Retinal pigment epithelial cell (primary cell): ENCODE measurements at places on chromosomes 1 and 21.

- no peak for DNase-seq
Measured at GRCh38 chr1:74952786-74953185, 181.4 kb upstream of the LHX8 start.

DNA sequence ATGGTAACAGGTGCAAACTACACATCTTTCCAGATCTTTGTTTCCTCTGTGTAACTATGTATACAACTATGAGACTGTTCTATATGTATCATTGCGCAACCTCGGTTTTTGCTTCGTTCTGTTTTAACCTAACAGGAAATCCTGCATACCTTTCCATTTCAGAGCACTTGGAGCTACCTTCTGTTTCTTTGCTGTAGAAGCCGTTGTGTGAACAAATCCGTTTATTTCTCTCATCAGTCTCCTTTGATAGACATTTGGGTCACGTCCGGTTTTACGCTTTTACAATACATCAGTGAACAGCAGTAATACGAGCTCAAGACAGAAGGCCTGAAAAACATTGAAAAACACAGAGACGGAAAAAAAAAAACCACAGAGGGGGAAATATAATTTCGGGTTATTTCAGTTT is 10.5 kb downstream of the ATP5IF1 start:
- DNase-seq = no peak

DNA sequence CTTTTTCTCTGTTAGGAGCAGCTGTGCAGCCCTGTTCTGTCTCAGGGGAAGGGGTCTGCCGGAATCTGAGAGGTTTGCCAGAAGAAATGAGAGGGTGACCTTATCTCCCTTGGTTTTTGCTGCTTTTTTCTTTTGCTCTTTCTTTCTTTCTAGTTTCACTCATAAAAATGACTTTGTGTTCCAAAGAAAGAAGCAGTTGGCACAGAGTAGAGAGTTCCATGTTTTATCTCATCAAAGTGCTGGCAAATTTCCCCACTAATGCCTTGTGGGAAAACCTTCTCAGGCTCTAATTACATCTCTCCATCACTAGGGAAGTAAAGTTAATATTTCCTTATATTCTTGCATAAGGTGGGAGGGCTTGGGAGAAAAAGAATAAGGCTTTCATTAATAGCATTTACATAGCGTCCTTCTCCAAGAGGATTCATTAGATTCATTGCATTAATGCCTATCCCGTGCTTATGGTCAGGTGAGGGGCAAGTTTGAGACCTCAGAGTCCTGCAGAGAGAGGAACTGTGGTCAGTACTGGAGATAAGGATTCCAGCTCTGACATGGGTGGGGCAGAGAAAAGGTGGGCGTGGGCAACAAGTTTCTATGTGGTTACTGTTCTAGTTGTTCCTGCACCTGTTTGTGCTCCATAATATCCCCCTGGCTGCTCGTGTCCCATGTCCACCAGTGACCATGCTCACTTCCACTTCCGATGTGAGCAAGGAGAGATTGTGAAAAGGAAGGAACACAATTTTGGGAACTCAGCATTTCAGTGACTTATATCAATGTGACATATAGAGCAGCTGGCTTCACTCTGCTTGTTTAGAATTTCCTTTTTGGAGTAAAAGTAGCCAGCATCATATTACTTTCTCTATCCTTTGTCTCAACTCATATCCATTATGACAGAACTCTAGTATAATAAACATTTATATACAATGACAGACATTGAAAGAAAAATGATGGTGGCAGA is 79.5 kb downstream of the DISC1 start:
- DNase-seq = no peak

DNA sequence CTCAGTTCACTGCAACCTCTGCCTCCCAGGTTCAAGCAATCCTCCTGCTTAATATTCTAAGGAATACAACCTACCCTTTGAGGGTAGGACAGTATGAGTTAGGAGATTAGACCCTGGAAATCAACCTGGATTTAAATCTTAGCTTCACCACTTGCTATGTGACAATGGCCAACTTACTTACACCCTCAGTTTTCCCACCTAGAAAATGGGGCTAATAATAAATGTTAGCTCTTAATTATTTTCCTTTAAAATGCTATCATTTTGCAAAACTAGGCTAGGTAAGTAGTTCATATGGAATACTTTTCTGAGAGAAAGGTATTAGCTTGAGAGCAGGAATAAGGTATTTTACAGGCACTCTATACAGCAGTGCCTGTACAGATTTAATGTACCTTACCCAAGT is 110.8 kb downstream of the PHTF1 start:
- no peak for DNase-seq

- peak; percentile 33 for DNase-seq
Measured at GRCh38 chr1:165854101-165854845, 26.9 kb downstream of the UCK2 start.

- no peak for DNase-seq
Measured at GRCh38 chr1:32045772-32046171, 27.0 kb upstream of the TMEM39B start.

GRCh38 chr1:232435729-232436128 is 194.2 kb downstream of the SIPA1L2 start:
- peak; percentile 22 for DNase-seq

GRCh38 chr1:78070758-78071157 is 25.0 kb downstream of the GIPC2 start:
- peak; percentile 24 for DNase-seq

DNA sequence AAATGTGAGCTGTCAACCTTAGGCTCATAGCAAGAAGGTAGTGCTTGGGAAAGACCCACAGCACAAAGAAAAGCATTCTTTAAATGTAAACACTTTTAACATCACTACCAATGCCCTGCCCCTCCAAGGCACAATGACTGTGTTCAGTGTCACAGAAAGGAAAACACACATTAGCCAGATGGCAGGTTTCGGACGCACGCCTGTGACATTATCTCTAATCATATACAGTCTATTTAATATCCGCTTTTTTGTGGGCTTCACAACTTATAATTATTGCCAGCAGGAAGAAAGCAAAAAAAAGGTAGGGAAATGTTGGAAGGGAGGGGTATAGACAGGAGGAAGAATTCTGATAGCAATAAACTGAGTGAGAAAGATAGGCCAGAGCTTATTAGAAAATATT is 112.4 kb upstream of the BEND5 start:
- DNase-seq = no peak

DNA sequence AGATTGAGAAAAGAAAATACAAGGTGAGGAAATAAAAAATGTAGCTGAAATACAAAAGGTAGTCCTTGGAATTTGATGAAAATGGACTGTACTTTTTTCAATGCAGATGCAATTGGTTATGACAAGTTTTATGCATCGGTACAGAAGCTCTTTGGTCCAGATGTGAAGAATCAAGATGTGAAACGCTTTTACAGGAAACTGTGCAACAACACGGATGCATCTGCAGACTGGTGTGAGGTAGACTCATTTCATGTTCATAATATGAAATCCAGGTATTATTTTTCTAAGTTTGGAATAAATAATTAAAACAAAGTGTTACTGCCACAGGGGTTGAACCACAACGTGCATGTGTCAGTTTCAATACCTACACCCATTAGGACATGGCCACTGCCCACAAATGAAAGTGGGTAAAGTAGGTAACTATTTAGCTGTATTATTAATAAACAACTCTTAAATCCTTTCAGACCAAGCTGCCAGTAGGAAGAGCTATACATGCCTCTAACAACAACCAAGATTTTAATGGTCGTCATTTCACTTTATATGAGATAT is 8.4 kb downstream of the WDR64 start:
- DNase-seq = no peak

GRCh38 chr1:9180111-9180819 is 51.4 kb upstream of the GPR157 start:
- no peak for DNase-seq

DNA sequence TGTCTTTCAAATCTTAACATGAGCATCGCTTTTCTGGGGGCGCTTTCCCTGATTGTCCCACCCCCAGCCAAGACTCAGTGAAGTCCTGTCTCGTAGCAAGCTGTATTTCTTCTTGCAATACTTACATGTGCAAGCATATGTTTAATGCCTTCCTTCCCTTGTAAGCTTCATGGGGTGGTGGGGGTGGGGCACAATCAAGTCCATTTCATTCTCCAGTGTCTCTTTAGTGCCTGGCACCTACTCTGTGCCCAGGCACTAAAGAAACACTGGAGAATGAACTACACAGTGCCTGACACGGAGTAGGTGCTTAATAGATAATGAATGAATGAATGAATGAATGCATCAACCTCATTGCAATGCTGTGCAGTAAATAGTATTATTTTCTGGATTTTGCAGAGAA is 143.1 kb downstream of the PLPP3 start:
- DNase-seq = no peak

DNA sequence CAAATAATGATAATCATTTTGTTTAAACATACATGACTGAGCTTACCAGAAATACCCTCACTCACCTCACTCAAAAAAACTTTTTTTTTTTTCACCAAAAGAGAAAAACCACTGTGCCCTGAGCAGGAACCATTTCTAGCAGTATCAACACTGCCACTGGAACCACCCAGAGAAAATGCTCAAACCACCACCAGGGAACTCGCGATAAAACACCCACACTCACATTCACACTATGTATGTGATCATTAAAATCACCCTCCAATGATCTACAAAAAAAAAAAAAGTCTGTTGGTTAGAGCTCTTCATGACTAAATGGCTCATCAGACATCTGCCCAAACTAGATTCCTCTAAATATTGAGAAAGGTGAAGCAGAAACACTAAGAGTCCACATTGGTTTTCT is 11.5 kb downstream of the TIAM1 start:
- DNase-seq = no peak

- DNase-seq = no peak
Measured at GRCh38 chr1:7268983-7269382, 483.7 kb downstream of the CAMTA1 start.

DNA sequence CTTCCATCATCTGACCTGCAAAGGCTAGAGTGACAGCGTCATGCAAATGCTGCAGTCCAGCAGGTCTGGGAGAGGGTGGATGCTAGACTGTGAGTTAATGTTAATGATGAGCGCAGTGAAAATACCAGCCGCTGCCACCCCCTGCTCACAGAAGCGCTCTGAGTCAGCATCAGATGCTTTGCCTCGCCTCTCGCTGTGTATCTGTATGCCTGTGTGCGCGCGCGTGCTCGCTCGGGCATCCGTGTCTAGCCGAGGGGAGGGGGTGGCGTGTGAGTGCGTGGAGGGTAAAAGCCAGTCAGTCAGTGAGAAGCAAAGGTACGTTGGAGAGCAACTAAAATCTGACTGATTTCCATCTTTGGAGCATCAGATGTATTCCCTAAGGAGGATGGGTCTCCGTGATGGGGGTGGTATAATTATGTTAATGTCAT is 858.7 kb downstream of the USP25 start:
- peak; percentile 92 for DNase-seq

GRCh38 chr1:30660241-30660640 is 63.1 kb downstream of the MATN1 start:
- DNase-seq = no peak
